Stimulated activated CD8-positive, alpha-beta memory T cell treated with anti-CD3 and anti-CD28 coated beads, Interleukin-4, amount 100 ng/mL, for 1 hour (primary cell): ENCODE measurements at places on chromosomes 13 and 19.

DNA sequence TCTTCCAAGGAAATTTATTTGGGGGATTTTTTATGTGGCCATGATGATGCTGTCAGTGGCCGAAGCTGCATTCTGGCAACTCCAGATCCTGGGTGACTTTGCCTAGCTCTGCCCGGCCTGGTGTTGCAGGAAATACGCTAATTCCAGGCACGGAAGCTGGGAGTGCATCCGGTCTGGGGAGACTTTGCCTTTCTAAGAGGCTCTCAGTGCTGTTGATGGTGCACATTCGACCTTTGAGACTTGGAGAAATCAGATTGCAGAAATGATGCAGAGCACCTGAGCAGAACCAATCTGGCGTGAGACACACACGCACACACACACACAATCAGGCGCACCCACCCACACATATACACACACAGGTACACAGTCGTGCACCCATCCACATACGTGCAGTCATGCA is 5.9 kb upstream of the TMEM255B start:
- no peak for DNase-seq

DNA sequence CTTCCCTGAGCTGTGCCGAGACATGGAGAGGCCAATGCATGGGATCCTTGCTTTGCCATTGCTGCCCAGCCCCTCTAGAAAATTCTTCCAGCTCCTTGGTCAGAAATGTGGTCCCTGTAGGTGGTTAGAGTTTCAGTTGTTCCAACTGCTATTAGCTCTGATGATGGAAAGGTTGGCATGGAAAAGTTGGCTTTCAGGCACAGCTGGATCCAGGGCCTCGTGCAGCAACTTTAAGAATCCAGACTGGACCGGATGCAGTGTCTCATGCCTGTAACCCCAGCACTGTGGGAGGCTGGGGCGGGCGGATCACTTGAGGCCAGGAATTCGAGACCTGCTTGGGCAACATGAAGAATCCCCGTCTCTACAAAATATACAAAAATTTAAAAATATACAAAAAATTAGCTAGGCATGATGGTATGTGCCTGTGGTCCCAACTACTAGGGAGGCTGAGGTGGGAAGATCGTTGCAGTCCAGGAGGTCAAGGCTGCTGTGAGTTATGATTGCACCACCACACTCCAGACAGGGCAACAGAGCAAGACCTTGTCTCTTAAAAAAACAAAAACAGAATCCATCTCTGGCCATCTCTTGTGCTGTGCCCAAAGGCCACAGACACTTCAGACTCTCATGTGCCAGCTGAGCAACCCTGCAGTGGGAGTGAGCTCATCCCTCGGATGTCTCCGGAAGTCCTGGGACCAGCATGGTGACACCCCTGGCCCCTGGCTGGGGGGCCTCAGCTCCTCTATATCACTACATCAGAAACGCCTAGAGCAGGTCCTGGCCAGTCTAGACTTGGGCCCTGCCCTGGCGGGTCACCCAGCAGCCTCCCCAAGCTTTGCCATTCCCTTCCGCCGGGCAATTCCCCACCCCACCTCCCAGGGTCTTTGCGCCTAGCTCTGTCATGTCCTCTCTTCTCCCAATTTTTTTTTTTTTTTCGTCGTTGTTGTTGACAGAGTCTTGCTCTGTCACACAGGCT is 16.8 kb downstream of the MEX3D start:
- no peak for DNase-seq

- no peak for DNase-seq
These were observed 246.5 kb downstream of the DCT start for GRCh38 chr13:94232956-94233355.

GRCh38 chr19:11496391-11497163 is 9.1 kb downstream of the ZNF653 start:
- no peak for DNase-seq

DNA sequence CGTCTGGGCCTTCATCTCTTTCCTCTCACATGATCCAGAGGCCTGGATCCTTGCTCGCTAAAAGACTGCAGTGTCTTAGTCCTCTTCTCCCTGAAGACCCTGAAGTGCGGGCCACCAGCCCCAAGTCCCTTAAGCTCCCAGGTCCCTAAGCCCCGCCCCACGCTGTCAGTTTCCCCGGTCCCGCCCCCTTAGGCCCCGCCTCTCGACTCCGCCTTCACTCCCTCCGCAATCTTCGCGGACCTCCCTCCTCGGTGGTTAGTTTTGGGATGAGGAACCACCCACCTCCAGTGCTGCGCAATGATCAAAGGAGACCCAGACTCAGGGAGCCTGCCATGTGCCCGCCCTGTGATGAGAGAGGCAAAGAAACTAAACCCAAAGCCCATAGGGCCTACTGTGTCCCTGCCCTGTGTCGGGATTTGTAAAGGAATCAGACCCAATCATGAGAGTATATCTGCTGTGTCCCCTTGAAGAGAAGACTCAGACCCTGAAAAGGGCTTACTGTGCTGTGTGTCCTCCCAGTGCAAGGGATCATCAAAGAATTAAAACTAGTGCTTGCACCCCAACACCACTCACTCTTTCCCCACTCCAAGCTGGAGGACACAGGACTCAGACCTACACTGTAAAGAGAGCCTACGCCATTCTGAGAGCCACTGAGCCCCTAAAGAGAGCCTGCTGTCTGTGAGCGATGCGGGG is 3.0 kb upstream of the COX6B1 start:
- peak; percentile 23 for DNase-seq

- no peak for DNase-seq
These were observed 304.9 kb downstream of the PCDH20 start for GRCh38 chr13:61110732-61111131.

DNA sequence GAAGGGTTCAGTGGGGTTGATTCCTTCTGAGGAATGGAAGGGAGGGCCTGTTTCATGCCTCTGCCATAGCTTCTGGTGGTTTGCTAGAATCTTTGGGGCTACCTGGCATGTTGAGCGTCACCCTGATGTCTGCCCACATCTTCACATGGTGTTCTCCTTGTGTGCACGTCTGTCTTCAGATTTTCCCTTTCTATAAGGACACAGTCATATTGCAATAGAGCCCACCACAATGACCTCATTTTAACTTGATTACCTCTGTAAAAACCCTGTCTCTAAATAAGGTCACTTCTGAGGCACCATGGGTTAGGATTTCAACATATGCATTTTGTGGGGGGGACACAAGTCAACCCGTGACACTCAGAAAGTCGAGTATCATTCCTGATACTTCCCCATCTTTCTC is 257.9 kb downstream of the COG6 start:
- no peak for DNase-seq

DNA sequence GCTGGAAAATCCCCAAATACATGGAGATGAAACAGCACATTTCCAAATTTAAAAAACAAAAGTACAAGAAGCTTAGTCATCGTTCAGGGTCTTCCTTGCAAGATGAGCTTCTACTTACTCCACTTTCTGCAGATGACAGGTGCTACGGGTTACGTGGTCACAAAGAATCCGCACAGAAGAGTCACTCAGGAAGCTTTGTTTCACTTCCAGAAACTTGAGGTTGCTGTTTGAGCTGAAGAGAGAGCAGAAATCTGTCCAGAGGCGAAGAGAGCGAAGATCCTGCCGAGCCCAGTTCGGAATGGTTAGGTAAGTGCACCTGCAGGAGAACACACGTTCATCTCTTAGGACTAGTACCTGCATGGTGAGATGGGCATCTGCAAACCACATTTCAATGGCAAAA is 9.4 kb downstream of the NLRP7 start:
- DNase-seq: no peak

DNA sequence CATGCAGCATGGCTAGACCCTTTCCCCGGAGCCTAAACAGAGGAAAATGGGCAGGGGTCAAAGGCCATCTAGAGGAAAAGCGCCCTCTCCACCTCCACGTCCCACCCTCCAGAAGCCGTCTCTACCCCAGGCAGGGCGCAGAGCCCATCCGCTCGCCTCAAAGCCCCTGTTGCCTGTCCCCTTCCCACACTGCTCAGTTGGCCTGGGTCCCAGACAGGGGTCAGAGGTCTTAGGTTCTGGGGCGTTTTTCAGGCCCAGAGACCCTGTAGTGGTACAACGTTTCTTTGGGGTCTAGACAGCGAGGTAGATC is 285 bp downstream of the TMEM143 start:
- DNase-seq: peak; percentile 13

GRCh38 chr19:29665826-29666577 is 741 bp downstream of the PLEKHF1 start:
- no peak for DNase-seq

- DNase-seq: no peak
These were observed 58.0 kb upstream of the IRS2 start for GRCh38 chr13:109844396-109844795.

DNA sequence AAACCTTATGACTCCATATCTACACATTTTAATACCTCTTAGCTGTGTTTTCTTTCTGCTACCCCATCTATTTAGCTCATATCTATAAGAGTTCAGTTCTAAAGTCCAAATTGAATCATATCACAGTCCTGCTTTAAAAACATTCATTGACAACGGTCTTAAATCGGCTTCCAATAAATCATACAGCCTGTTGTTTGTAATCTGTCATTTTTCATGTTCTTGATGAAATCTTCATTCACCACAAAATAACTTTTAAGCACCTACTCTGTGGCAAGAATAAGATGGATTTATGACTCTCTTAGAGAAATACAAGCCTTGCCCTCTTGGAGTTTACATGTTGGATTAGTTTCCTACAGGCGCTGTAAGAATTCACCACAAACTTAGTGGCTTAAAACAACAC is 450.9 kb upstream of the GPC6 start:
- DNase-seq: no peak

DNA sequence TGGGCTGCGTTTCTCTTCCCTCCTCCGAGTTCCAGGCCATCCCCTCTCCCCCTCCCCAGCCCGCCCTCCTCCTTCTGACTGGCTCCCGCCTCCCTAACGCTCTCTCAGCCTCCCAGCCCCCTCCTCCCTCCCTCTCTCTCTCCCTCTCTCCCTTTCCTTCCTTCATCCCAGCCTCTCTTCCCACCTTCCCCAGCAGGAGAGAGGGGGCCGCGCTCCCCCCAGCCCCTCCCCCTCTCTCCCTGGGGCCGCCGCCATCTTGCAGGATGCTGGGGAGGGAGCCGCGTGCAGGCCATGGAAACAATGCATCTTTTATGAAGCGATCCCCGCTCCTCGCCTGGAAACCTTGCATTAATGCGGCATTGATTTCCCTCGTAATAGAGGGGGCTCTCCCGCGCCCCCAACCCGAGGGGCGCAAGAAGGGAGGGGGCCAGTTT is 42.6 kb upstream of the ADGRL1 start:
- DNase-seq: no peak

DNA sequence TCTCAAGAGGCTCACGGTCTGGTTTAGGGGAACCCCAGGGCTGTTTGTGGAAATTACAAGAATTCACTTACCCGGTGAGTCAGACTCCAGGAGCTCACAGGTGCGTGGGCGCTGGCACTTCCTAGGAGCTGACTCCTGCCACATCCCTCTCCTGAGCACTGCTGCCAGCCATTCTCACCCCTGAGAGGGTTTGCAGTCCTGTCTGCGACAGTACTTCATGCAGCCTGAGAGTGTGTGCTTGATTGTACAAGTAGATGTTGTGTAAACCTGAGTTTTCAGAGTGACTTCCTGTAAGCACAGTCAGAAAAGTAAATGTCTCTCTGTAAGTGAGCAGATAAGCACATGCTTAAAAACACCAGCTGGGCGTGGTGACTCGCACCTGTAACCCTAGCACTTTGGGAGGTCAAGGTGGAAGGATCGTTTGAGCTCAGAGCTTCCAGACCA is 8.1 kb downstream of the MRPL4 start:
- no peak for DNase-seq

- DNase-seq: no peak
These were observed at the start of gene SERP2 for GRCh38 chr13:44373601-44374347. Gene SERP2, plus strand, starts transcription at chr13:44373824. Its CDS starts 202 bp downstream, at chr13:44374026.

GRCh38 chr13:40220299-40220935 is 446.0 kb downstream of the FOXO1 start:
- no peak for DNase-seq

DNA sequence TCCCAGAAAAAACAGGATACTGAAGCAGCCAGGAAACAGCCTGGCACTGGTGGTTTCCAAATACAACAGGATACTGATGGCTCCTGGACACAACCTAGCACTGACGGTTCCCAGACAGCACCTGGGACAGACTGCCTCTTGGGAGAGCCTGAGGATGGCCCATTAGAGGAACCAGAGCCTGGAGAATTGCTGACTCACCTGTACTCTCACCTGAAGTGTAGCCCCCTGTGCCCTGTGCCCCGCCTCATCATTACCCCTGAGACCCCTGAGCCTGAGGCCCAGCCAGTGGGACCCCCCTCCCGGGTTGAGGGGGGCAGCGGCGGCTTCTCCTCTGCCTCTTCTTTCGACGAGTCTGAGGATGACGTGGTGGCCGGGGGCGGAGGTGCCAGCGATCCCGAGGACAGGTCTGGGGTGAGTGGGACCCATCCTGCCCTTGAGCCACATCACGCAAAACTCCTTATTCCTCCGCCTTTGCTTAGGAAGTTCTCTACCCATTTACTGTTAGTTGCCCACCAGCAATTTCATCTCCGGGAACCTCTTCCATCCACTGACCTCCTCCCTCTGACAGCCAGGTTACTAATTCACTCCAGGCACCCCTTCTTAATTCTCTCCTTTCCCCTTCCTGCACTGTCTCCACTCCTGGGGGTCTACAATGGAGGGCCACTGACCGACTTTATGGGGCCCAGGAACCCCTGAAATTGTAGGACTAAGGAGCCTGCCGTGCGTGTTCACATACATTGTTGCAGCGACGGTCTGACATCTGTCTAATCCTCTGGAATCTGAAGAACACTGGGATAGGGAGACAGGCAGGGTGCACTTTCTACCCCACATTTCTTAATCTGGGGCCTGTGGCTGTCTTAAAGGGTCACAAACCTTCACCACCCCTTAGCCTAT is 1.2 kb downstream of the ITPKC start:
- no peak for DNase-seq

- DNase-seq: peak; percentile 58
These were observed 33.9 kb upstream of the CEACAM21 start for GRCh38 chr19:41541990-41542584.

DNA sequence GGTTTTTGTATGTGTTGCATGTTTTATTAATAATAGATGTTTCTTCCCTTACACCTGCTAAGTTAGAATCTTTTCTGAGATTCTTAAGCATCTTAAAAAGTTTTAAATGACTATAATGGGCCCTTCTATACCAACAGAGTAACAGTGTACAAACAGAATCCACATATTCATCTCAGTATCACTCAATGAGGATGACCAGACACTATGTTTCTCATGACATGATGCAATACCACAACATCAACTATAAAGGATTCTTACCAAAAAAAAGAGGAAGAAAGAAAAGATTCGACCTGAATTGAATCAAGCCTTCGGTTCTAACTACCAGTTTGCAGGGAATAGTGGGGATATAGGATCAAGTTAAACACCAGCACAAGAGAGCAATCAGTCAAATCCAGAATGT is 56.5 kb downstream of the INTS6 start:
- no peak for DNase-seq

- DNase-seq: no peak
These were observed 3.3 kb downstream of the FCER2 start for GRCh38 chr19:7698583-7698982.

GRCh38 chr13:32914686-32915085 is 101.5 kb upstream of the KL start:
- no peak for DNase-seq
